ENCODE measurements at places on chromosomes 2 and 18.

DNA sequence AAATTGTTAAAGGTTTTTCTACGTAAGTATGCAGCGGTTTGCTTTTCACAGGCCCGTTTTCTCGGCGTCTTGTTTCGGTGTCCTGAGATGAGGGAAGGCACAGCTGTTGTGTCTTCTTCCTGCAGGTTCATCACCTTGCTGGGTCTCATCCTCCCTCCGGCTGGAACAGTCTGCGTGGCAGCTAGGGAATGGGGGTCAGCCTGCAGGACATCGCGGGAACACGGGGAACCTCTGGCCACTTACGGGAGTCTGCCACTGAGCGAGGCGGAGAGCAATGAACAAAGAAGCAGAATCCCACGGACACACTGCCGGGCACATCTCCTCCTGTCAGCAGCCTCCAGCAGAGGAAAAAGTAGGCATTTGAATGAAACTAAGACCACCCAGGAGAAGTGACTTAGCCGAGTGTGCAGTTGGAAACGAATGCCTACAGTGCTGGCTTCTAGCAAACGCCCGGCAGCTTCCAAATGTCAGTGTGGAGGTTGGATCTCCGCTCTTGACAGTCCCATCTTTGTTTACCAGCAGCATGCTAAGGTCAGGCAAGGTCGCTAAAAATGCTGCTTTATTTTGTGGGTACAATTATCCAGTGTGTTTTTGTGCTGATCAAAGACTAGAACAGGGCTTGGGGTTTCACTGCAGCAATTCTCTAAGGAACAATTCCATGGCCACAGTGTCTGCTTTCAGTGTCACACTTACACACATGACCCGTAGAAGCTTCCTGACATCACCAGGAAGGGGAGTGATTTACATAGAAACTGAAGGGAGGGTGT, 109.8 kb upstream of the SEC11C start:
- peak; percentile 71 for DNase-seq

- no peak for DNase-seq
Measured at GRCh38 chr2:83705146-83705545, 753.9 kb downstream of the SUCLG1 start.

GRCh38 chr2:25982273-25982967, at the start of gene KIF3C:
TSS of gene KIF3C (minus strand) at chr2:25982497. CDS start at chr2:25981917, 580 bp downstream.
- peak; percentile 85 for DNase-seq

GRCh38 chr2:28635191-28635611, 116.4 kb upstream of the PPP1CB start:
- no peak for DNase-seq

GRCh38 chr18:49021076-49021432, 70.3 kb upstream of the SMAD7 start:
- no peak for DNase-seq

DNA sequence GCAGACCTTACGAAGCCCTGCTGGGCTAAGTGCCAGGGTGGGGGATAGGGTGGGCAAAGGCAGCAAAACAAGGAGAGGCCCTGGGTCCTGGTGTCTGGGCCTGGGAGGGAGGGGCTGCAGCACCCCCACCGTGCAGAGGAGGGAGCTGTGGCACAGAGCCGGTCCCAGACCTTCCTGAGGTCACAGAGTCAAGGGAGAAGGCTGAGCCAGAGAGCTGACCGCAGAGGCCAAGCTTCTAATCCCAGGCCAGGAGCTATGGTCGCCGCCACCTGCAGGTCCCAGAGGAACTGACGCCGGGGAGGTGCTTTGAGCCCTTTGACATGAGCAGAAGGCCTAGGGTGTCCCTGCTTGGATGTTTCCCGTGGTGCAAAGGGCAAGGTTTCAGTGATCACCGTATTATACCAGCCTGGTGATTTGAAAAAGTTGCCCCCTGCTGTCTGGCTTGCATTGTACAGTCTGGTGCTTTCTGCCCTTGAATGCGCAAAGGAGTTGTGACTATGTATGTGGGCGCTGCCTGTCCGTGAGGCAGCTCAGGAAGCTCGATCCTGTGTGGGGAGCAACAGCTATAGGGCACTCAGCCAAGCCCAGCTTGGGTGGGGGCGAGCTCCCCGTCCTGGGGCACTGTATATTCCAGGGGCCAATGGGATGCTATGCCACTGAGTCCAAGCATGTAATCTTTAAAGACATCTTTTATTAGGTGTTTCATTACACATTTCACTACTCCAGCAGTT, 44.3 kb downstream of the EDAR start:
- no peak for DNase-seq

DNA sequence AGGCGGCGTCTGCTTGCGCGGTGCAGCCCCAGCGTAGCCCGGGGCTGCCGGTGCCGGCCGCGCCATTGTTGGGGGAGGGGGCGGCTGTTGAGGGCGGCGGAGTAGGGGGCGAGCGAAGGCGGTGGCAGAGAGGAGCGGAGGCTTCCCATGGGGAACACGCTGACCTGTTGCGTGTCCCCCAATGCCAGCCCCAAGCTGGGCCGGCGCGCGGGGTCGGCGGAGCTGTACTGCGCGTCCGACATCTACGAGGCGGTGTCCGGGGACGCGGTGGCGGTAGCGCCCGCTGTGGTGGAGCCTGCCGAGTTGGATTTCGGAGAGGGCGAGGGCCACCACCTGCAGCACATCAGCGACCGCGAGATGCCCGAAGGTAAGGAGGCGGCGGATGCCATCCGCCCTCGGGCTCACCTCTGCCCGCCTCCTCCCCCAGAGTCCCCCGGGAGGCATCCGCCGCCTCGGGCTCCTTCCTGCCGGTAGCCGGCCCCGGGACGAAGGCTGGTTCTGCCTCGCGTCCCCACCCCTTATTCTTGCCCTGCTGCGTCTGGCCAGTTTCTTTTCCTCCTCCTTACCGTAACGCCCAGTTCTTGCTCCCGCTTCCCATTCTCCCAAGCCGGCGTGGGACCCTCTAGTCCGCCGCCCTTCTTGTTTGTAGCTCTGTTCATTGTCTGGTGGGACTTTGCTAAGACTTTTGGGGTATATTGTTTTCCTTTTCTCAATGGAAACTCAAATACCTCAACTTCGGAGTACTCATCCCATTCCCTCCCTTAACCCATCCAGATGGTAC, 500 bp downstream of the CCNYL1 start:
- DNase-seq: peak; percentile 26

Measured in G401 (cell line).